ENCODE measurements at places on chromosomes 2 and 18.

- DNase-seq, result no peak
Observed at GRCh38 chr2:145751629-145752028, 1231.7 kb upstream of the ZEB2 start.

GRCh38 chr2:69947325-69947931, 14.0 kb downstream of the ASPRV1 start:
- no peak for DNase-seq

GRCh38 chr2:190435031-190435670, 27.0 kb downstream of the MFSD6 start:
- no peak for DNase-seq

- no peak for DNase-seq
Observed at GRCh38 chr2:42859791-42860190, 67.4 kb upstream of the HAAO start.

GRCh38 chr2:122193622-122194021, 438.2 kb downstream of the TSN start:
- DNase-seq, result no peak

DNA sequence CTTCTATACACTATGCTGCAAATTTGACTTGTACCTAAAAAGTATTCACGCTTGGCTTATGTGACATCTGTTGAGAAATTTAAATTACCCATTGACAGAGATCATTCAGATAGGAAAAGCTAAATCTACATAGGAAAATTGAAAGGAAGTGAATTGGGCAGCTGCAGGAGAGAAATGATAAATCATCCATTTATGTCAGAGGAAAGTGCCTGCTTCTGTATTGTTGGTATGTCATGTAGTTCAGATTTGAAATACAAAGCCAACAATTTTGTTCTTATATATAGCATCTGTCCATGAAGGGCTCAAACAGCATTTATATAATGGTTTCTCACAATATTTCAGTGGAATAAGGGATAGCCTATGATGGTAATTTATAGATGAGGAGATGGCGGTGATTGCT, 17.6 kb downstream of the LINC00305 start:
- no peak for DNase-seq

DNA sequence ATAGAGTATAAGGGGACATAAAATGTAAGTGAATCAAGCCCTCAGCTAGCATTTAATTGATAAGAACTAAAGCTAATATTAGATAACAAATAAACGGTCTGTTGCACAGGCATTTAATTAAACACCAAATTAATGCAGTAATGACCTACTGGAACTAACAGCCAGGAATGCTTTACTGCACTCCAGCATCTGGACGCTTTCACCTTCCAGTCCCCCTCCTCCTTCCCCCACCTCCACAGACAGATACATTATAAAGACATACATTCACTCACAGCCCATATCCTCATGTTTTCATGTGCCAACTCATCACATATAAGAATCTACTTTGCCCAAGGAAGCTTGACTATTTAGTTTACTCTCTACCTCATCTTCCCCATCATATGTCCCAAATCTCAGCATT, 337.4 kb upstream of the PIK3C3 start:
- no peak for DNase-seq

DNA sequence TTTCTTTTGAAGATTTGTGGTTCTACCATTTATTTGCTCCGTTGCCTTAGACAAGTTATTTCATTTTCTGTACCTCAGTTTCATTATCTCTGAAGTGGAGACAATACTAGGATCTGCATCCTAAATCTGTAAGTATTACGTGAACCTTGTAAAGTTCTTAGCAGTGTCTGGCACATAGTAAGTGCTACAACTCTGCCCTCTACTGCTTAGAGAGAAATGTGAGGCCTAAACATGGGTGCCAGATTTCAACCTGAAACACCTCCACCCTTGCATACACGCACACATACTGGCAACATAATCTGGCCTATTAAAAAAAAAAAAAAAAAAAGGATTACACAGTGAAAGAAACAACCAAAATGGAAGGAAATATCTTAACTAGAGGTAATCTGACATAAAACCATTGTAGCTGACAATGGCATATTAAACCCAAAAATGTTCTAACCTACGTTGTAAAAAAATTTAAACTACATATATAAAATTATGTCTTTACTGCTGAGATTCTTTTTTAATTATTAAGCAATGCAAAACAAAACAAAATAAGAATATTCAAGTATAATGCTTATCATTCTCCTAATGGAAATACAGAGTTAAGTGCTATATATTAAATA, 132.6 kb downstream of the MAP2 start:
- DNase-seq, result no peak

DNA sequence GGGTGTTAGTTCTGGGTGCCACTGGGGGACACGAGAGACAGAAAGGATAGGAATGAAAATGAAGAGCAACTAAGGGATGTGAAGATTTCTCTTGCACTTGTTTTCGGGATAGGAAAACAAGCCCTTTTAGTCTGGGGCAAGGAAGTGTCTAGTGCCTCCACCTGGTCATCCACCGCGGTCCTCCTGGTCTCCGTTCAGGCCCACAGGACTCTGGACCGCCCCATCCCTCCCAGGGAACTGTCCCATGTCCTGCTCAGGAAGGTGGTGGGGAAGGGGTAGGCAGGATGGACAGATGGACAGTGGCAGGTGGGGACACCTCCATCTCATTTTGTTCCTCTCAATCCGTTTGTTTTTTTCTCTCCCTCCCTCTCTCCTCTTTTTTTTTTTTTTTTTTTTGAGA, 45.9 kb downstream of the AGAP1 start:
- DNase-seq, result no peak

DNA sequence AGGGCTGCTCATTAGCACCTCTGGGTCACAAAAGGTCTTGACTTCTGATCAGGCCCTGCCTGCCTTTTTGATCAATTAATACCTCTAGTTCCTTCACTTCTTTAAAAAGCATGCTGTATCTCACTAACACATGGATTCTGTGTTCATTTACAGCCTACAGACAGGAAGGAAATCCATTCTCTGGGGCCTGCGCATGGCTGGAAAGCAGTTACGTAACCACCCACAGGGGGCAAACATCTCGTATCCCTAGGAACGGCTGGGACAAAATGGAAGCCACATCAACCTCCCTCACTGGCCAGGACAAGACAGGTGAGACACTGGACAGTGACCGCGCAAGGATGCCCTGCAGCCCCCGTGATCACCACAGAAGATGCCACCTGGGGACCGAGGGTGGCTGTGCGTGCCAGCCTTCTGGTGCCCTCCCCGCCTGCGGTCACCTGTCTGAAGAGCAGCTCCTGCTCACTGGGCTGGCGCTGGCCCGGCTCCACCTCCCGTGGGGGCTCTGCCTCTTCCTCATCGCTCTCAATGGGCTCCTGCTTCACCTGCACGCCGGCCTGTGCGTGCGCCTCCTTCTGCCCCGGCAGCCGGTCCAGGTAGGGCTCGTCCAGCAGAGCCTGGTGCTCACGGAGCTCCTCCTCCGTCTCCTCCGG, 266.9 kb downstream of the TWIST2 start:
- DNase-seq, result no peak

- no peak for DNase-seq
Observed at GRCh38 chr18:48038636-48039035, 108.2 kb upstream of the SMAD2 start.

DNA sequence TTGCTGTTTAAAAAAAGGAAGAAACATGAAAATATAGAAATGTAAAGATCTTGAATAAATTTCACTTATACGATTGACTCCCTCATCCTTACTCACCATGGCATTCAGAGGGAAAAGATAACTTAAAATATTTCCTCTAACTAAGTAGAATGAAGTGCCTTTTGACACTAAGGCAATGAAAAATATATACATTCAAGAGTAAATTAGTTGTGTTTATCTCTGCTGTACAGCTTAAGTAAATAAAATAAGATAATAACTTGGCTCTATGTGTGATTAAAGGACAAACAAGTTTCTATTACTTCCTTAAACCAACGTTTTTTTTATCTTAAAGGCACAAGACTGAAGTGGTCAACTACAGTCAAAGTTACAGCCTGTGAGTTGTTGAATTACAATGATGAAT, 142.3 kb upstream of the LRRTM4 start:
- DNase-seq, result no peak

GRCh38 chr18:29616867-29617266, 1425.7 kb downstream of the DSC3 start:
- no peak for DNase-seq

GRCh38 chr2:70182689-70183088, 8.1 kb downstream of the C2orf42 start:
- DNase-seq, result no peak

DNA sequence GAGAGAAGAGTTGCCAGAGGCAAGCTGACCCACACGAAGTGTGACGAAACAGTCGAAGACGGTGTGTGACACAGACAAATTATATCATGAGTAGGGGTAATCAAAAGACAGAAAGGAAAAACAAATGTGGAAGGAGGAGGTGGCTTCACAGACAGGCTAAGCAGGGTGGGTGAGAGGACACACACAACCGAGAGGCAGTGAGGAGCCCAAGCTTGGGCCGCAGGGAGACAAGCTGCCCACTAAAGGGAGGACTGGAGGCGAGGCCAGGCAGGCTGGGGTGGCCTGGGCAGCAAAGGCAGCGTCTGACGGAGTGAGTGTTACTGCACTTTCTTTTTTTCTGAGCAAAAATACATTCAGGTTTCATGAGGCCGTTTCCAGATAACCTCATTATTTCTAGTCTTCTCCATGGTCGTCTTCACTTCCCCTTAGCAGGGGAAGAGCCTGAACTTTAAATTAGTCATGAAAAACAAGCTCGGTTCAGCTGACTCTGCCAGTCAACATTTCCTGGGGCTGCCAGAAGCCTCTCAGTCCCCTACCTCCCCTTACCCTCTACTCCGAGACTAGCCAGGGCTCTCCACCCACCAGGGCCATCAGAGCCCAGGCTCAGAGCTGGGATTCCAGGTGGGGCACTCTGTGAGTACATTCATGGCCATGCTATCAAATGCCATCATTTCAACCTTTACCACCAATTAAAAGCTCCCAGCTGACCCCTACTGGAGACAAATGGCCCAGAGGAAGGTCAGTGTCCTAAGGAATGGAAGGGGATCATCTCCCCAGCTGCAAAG, 13.8 kb upstream of the ZFP36L2 start:
- no peak for DNase-seq

DNA sequence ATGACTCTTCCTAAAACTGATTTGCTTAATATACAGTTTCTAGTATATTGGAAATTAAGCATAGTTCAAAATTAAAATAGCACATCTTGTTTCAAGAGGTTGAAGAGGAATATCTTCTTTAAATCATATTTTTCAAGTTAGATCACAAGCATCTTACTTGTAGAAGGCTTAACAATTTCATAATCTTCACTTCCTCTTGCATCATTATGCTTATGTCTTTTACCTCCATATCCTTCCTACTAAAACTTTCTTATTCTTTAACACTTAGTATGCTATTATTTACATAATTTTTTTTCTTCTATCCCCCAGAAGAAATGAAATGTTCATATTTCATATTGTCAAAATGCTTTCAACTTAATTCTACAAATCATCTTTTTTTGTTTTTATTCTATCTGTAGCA, 1354.9 kb upstream of the TMEFF2 start:
- no peak for DNase-seq

DNA sequence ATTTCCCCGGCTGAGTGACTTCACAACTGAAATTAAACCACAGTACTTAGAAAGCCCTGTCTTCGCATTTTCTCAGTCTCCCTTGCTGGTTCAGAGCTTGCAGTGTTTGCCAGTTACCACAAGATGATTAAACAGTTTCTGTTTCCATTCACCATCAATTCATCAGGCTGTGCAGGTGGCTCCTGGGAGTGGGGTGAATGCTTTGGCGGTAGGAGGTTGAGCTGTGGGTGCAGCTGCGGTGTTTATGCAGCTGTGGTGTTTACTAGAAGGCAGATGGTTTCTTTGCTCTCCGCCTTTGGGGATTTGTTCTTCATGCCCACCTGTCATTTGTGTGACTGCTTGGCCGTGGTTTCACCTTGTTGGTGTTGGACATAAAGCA, 16.1 kb downstream of the ACOXL start:
- DNase-seq, result no peak

GRCh38 chr2:42194428-42194827, 25.3 kb downstream of the EML4 start:
- DNase-seq, result no peak

DNA sequence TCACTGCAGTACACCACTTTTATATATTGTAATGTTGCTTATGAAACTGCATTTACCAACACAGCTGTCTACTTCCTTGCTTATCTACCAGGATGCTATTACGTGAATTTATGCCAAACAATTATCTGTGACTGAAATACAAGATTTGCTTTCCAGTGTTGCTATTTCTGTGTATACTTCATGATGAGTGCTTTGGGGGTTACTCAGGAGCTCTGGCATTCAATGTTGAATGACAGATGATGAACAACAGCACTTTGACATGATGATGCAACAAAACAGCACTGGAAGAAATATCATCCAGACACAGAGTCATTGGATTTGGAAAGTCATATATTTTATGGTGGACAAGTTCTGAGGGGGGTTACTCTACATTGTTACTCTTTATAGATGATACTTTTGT, 125.8 kb downstream of the NETO1 start:
- no peak for DNase-seq

GRCh38 chr18:6616981-6617380, 112.5 kb upstream of the ARHGAP28 start:
- DNase-seq, result no peak

DNA sequence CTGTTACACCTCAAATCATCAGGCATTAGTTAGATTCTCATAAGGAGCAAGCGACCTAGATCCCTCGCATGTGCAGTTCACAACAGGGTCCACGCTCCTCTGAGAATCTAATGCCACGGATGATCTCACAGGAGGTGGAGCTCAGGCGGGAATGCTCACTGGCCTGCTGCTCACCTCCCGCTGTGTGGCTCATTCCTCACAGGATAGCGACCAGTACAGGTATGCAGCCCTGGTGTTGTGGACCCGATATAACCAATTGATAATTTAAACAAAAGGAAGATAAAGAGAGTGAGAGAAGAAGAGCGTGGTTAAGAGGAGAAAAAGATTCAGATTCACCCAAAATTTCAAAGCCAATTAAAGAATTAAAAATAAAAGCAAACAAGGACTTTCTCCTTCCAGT, 20.8 kb downstream of the TLK1 start:
- no peak for DNase-seq

GRCh38 chr2:69773206-69773605, 31.3 kb downstream of the ANXA4 start:
- DNase-seq, result no peak

DNA sequence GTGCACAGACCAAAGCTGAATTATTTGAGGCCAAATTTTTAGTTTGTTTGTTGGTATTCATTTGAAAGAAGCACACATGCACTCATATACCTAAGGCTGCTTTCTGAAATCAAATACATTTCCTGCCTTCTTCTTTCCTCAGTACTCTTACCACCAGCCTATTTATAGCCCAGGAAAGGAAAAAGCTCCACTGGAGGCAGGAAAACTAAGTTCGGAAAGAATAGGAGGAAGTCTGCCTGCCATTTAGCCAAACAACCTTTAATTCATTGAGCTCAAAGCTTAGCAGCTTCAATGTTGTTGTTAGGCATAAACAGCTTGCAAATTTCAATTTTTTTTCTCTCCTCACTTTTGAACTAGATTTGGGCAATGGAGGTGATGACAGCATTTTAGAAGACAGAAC, 40.4 kb upstream of the RASGRP3 start:
- DNase-seq, result no peak

DNA sequence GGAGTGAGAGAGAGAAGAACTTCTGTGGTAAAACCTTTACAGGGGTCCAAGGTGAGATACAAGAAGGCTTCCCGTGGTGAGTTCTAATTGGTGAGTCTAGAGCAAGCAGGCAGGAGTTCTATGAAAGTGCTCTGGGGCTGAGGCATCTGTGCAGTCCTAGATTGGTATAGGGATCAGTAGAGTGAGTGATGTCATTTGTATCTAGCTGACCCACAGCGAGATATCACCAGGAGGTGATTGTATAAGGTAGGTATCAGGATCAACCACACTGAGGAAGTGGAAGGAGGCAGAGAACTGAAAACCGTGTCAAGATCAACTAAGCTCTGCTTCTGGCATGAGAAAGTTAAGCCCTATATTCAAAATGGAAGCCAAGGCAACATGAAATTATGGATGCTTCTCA, 1648.9 kb upstream of the TMEFF2 start:
- DNase-seq, result no peak
